ENCODE measurements at places on chromosomes 12 and 14.

- DNase-seq, result no peak
These were observed 33.1 kb downstream of the ITPK1 start for GRCh38 chr14:93082576-93083001.

GRCh38 chr12:92927055-92927435 is 2.0 kb downstream of the EEA1 start:
- no peak for DNase-seq

DNA sequence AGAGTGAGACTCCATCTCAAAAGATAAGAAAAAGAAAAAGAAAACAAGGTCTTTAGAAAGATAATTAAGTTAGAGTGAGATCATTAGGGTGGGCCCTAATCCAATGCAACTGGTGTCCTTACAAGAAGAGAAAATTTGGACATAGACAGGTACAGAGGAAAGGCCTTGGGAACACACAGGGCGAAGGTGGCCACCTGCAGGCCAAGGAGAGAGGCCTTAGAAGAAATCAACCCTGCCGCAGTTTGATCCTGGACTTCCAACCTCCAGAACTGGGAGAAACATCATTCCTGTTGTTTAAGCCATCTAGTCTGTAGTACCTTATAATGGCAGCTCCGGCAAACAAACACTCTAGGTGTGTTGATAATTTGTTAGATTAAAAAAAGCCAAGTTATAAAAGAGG is 491.9 kb downstream of the MED13L start:
- DNase-seq, result no peak

- no peak for DNase-seq
These were observed 250.4 kb downstream of the CHST11 start for GRCh38 chr12:104707194-104707593.

DNA sequence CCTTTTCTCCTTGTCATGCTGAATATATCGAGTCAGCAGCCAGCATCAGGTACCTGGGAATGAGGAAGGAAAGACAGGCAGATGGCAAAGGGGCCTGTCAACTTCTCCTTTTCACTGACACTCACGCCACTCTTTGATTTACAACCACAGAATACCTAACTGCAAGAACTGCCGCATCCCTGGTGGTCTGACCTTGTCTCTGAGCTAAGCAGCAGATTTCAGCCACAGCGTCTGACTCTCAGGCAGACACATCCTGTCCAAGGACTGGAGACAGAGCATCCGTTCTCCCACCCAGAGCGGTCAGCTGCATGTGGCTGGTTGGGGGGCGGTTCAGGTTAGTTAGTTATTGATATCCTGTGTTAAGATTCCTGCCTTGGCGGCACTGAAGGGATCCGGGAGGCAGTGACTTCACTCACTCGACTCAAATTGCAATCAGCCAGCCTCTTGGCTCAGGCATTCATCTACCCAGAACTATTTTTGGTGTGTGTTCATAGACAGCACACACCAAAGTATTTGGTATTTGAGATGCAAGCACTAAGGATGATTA is 11.2 kb upstream of the MAP1LC3B2 start:
- DNase-seq, result peak; percentile 51

DNA sequence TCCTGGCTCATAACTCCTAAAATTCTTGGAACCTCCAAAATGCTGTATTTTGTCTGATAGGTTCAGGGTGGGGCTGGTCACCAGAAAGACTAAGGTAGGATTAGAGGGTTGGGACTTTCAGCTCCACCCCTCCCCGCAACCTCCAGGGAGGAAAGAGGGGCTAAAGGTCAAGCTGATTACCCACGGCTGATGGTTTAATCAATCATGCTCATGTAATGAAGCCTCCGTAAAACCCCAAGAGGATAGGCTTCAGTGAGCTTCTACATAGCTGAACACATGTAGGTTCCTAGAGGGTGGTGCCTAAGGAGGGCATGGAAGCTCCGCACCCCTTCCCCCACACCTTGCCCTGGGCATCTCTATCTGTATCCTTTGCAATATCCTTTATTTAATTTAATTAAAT is 60.0 kb downstream of the DGLUCY start:
- DNase-seq, result no peak

GRCh38 chr12:39392154-39392925 is 50.6 kb downstream of the KIF21A start:
- DNase-seq, result no peak

- DNase-seq, result peak; percentile 81
These were observed 79.2 kb downstream of the HECTD4 start for GRCh38 chr12:112303004-112303403.

- no peak for DNase-seq
These were observed 12.0 kb downstream of the KRT5 start for GRCh38 chr12:52508211-52508610.

- no peak for DNase-seq
These were observed 26.5 kb upstream of the RCOR1 start for GRCh38 chr14:102565959-102566358.

GRCh38 chr14:104432611-104433231 is 146.8 kb upstream of the C14orf180 start:
- DNase-seq, result peak; percentile 18

DNA sequence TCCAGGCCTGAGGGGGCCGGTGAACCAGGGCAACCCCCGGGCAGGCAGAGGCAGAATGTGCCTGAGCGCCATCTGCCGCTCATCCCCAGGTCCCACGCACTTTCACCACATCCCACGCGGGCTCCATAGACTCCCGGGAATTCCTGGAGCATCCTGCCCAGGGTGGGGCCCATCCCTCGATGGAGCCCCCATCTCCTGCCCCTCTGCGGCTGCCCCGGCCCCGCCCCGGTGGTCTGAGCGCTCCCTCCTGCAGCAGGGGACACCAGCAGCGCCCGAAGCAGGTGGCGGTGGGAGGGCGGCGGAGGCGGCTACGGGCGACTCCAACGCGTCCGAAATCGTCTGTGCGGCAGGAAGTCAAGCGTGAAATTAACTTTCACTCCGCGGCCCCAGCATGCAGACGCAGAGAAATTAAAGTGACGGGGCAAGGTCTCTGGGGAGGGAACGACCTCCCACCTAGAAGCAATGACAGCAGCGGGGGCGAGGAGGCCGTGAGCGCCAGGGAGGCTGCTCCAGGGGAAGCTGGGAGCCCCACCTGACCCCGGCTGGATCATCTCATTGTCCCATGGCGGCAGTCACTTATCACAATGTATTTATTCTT is 122.2 kb downstream of the NCOR2 start:
- DNase-seq, result no peak

DNA sequence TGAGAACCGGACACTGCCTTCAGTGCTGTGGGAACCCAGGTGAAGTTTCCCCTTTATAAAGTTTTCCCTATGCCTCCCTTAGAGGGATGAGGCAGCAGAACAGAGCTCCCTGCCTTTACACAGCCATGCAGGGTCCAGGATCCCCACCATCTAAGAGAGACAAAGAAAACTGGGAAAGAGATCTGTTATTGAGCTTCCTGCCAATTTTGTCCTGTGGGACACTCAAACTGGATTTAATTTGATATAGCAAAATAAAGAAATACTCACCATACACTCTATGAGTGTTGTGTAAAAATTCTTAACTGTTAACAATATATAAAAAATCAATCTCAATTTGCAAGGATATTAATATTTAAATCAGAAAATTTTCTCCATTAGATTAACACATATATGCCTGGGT is 69.9 kb downstream of the DRAM1 start:
- no peak for DNase-seq

DNA sequence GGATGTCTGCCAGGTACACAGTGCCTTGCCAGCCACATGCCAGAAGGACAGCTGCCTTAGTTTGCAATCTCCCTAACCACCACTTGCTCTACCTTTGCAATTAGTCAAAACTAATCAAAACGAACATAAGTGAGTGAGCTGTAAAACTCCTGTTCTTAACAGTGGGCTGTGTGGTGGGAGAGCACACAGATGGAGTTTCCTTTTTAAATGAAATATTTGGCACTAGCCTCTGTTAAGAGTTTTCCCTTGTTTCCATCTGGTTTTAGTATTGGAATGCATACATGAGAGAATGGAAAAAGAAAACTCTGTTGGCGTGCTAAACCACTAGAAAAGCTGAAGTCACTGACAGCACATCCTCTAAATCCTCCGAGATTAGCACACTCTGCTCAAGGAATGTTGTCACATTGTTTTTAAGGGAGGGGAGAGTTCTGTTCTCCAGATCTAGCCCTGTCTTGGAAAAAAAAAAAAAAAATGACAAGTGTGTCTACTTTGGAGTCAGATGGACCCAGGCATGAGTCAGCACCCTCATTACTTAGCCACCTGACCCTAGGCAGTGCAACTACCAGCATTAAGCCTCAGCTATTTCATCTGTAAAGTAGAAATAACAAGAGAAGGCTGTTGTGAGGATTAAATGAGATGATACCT is 83.9 kb downstream of the STXBP6 start:
- DNase-seq, result no peak

DNA sequence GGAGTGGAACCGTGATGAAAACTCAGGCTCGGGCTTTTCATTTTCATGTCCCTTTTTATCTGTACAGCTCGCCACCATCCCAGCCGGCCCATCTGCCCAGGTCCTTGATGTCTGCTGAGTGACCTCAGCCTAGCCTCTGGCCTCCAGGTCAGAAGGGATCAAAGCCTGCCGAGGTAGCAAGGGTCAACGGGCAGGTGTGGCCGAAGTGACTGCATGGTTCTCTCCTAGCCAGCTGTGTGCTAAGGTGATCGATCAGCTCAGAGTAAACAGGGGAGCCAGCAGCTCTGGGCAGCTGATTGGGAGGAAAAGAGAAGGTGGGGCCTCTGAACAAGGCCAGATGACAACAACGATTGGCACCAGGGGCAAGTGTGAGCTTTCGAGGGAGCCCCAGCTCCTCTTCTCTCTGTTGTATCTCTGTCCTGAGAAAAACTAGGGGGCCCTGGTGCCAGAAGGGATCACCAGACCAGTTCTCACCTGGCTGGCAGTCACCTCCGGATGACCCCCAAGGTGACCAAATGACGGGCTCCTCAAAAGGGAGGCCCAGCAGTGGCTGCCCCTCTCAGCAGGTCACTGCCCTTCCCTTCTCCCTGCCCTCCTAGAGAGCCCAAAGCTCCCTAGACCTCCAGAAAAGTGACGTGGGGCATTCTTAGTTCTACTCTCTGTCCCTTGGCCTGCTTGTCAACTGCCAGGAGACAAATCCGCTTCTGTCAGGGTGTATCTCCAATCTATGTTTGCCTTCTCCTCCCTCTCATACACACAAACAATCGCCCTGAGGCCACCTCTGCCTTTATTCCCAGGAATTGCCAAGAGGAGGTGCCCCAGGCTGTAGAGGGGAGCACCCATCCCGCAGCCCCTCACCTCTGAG is 3.4 kb downstream of the SLC6A12 start:
- no peak for DNase-seq

DNA sequence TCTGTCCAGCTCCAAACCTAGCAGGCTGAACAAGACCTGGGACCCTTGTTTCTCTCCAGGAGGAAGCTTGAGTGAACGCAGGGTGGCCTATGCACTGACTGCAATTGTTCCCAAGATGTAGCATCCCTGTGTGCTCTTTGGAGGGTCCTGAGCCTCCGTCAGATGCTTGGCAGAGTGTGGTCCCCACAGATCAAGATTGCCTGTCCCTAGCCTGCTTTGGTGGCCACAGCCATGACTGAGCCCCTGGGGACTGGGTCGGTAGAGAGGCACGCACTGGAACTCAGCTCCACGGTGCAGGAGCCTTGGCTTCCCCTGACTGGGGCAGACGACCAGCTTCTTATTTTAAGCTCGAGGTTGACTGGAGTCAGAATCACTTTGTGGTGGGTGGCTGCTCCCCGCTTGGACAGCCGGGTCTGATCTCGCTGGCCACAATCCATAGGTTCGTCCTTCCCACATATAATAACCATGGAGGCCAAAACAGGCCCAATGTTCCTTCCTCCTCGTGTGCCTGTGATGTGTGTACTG is 97.8 kb downstream of the LGMN start:
- no peak for DNase-seq

GRCh38 chr12:117042171-117042842 is 56.9 kb downstream of the TESC start:
- DNase-seq, result no peak

DNA sequence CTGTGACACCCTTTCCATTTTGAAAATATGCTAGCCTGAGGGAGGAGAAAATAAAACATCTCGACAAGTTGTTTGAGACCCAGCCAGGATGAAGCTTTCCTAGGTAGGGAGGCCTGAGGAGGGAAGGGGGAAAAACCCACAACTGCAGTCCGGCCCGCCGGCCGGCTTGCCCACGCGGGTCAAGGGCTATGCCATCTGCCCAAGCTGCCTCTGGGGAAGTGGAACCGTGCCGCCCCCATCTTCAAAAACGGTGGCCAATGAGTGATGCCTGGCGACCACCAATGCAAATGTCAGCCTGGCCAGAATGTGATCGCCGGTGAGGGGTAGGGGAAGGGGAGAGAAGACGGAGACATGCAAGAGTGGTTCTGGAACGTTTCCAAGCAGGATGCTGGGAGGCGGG is 263.5 kb upstream of the ALG10B start:
- DNase-seq, result no peak

GRCh38 chr14:87076146-87076545 is 916.8 kb downstream of the GALC start:
- no peak for DNase-seq

DNA sequence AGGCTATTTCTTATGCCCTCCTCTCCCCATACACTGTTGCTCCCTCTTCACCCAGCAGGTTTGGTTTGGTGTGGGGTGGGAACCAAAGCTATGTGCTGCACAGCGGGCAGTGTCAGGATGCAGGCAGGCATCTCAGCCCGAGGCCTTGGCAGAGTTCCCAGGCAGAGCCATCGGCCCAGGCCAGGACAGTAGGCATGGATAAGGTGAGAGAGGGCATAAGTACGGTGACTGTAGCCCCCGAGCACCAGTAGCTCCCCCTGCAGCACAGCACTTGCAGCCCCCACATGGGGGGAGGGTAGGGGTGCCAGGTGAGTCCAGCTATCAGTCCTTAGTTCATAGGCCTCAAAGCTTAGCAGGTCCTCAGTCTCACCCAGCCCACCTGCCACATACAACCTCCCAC is 7.2 kb downstream of the KLHL33 start:
- no peak for DNase-seq

All from GM10248 (cell line).